ENCODE measurements at places on chromosomes 2 and 18.

DNA sequence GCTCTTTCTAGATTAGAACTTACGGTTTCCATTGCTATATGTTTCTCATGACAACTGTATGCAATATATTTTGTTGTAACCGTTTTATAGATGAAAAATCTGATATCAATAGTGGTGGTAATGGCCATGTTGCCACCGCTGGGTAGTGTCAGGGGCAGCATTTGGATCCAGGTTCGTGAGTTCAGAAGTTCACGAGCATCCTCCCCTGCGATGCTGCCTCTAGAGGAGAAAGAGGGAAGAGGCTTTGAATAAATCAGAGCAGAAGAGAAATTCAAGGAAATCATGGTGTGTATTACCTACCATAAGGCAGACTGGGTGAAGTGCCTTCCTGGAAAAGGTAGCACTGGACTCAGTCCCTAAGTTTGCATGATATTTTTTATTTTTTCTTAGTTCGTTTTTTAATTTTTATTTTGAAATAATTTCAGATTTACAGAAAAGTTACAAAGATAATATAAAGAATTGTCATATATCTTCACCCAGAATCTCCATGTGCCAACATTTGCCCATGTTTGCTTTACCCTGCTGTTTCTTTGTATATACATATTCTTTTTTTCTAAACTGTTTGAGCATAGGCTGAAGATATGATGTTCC, 3.3 kb upstream of the ZBTB7C start:
- no peak for DNase-seq

DNA sequence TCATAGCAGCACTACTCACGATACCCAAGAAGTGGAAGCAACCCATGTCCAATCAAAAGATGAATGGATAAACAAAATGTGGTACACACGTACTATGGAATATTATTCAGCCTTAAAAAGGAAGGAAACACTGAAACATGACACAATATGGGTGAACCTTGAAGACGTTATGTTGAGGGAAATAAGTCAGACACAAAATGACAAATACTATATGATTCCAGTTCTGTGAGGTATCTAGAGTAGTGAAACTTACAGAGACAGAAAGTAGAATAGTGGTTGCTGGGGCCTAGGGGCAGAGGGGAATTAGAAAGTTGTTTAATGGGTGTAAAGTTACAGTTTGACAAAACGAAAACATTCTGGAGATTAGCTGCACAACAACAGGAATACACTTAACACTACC, 24.7 kb downstream of the TLK1 start:
- DNase-seq = no peak

- no peak for DNase-seq
Observed at GRCh38 chr2:79670198-79670597, 157.3 kb downstream of the CTNNA2 start.

DNA sequence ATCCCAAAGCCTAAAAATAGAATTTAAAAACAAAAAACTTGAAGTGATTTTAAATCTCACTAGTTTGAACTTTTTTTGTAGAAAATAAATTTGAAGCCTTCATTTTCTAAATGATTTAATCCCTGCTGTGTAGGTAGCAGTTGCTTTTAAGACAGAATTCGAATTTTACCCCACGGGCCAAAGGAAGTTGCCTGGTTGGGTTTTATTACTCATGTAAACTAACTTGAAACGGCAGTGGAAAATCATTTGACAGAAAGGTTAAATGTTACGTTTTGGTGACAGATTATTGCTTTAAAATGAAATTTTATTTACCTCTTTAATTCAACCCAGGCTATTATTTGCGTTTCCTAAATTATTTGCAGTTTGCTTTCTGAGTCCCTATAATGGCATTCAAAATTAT, 2.0 kb downstream of the MAPRE2 start:
- no peak for DNase-seq

DNA sequence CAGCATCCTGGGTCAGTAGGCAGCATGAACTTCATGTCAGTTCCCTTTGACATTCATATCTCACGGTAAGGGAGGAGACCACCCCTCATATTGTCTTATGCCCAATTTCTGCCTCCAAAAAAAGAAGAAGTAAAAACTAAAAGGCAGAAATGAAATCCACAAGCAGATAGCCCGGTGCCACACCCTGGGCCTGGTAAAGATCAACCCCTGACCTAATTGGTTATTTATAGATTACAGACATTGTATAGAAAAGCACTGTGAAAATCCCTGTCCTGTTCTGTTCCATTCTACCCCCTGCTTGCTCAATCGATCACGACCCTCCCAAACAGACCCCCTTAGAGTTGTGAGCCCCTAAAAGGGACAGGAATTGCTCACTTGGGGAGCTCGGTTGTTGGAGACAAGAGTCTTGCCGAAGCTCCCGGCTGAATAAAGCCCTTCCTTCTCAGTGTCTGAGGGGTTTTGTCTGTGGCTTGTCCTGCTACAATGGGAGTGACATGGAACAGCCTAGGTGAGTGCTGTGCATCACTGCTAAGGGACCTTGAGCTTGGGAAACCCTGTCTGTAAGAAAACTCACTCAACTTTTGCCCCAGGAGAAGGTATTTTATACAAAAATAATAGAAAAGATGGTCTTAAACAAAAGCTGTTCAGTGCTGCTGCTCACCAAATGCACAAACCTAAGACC, 11.1 kb downstream of the NDUFV2 start:
- DNase-seq = no peak

- DNase-seq = no peak
Observed at GRCh38 chr2:224308272-224308911, 93.5 kb downstream of the FAM124B start.

GRCh38 chr2:71896385-71897136, 251.1 kb downstream of the CYP26B1 start:
- DNase-seq = no peak

GRCh38 chr2:7777668-7778067, 860.5 kb downstream of the RNF144A start:
- no peak for DNase-seq

Data from RWPE1 (cell line).